ENCODE measurements at places on chromosomes 2 and 18.

GRCh38 chr18:62715436-62715758 lies at the start of gene PHLPP1:
Gene PHLPP1, plus strand, starts transcription at chr18:62715541. Its CDS starts 143 bp downstream, at chr18:62715684.
- DNase-seq = no peak

DNA sequence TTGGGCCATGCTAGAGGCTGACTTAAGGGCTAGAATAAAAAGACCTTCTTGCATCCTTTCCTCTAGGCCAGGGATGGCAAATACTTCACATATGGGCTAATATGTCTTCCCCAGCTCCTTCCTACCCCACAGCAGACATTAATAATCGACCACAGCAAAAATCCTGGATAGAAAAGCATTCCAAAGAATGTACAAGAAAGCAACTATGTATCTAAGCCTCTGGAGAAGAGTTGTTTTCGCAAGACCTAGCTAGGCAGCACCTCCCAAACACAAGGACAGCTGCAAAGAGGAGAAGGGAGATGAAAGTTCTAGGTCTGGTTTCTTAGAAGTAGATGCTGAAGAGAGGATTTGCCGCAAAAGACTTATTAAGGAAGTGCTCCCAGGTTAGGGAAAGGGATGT lies 372.6 kb downstream of the SLC4A3 start:
- DNase-seq = peak; percentile 14

DNA sequence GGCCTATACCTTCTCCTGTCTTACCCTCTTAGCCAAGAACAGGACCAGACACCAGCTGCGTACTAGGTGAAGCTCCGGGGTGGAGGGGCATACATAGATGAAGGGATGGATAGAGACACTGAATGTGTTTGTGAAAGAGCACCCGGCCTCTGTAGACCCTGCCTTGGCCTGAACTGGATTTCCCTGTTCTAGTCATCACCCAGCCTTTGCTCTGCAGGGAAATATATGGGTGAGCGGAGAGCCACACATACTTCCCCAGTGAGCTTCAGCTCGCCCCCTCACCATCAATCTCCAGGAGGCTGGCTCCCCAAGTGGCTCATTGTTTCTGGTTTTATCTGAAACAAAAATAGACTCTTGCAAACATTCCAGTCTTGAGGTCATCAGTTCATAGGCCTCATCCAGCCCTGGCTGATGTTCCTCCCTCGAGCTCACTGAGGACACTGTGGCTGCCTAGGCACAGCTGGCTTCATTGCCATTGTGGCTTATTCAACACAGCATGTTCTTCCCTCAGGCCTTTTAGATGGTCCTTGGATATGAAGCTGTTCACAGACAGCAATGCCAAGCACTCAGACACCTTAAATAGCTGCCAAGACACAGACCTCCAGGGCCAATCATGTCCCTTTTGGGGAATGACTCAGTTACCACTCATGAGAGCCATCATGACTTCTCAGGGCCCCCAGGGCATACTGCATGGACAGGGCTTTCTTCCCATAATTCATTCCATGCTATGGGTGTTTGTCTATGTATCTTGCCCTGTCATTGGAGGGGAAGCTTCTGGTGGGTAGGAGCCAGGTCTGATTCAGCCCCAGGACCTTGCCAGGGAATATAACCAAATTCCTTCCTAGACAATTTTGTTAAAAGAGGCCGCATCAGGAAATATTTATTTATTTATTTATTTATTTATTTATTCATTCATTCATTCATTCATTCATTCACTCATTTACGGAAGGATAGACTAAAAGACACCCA lies 82.4 kb downstream of the TTC32 start:
- peak; percentile 47 for DNase-seq

DNA sequence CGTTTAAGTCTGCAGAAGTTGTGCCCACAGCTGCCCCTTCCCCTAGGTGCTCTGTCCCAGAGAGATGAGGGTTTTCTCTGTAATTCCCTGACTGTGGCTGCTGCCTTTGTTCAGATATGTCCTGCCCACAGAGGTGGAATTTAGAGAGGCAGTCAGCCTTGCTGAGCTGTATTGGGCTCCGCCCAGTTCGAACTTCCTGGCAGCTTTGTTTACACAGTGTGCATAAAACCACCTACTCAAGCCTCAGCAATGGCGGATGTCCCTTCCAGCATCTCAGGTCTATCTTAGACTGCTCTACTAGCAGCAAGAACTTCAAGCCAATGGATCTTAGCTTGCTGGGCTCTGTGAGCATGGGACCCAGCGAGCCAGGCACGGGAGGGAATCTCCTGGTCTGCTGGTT lies 48.1 kb downstream of the LHCGR start:
- DNase-seq = no peak

- no peak for DNase-seq
Observed at GRCh38 chr2:33494155-33494779, 17.8 kb downstream of the RASGRP3 start.

GRCh38 chr2:43269706-43270105 lies 43.3 kb upstream of the ZFP36L2 start:
- DNase-seq = peak; percentile 79
